Progenitor cell of endocrine pancreas (in vitro differentiated cells): ENCODE measurements at places on chromosomes 5 and 9.

DNA sequence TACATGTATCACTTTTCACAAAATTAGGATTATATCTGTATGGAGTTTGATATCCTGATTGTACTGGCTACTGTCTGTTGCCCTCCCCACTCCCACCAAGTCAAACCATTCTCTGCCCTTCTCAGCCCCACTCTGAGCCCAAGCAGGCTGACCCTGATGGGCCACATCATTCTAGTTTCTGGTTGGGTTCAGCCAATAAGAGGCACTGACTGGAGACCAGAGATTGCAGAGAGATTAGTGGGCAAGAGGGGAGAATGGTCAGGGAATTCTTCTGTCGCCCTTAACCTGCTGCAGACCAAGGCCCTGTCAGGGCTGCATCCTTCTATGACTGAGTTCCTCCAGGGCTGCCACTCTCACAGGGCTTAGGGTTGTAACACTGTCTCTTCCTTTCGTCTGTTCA is 2.7 kb downstream of the HSPB3 start:
- no peak overlapping the region for H3K27ac ChIP-seq
- H3K36me3 ChIP-seq, result no peaks in the 10 kb centered on the region

DNA sequence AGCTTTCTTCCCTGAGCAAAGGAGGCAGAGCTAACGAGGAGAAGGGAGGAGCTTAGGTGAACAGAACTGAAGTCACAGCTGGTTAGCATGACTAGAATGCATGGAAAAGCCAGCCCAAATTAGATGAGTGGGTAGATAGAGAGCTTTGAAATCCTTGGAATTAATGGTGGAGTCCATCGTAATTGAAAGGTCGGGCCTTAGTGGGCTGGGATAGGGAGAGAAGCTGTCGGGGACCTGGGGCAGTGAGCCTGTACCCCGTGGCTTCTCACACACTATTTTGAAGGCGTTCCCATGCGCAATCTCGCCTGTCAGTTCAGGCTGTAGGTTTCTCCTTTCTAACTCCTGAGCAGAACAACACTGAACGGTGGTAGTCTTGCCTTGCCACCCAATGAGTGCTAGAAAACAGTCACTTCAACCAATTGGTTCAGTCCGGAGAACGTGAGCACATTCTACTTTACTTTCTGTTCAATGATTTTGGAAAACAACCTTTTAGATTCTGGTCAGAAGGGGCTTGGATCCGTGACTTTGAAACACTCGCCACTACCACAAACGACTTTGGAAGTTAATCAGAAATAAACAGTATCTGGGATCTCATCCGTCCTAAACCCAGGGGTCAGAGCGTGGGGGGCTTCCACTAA is 655 bp upstream of the RAI14 start:
- DNase-seq, result peak; percentile 15
- H3K4me1 ChIP-seq, result peaks cover 22% of the 10 kb centered on the region
- H3K27me3 ChIP-seq, result peaks cover 2% of the 10 kb centered on the region
- peaks cover under 1% of the 10 kb centered on the region for H3K36me3 ChIP-seq

GRCh38 chr5:7960142-7960541 is 91.2 kb downstream of the MTRR start:
- no peaks in the 10 kb centered on the region for H3K36me3 ChIP-seq
- H3K4me1 ChIP-seq, result no peaks in the 10 kb centered on the region
- no peak overlapping the region for H3K27ac ChIP-seq
- no peak for DNase-seq
- no peaks in the 10 kb centered on the region for H3K27me3 ChIP-seq
- no peak overlapping the region for H3K4me3 ChIP-seq

DNA sequence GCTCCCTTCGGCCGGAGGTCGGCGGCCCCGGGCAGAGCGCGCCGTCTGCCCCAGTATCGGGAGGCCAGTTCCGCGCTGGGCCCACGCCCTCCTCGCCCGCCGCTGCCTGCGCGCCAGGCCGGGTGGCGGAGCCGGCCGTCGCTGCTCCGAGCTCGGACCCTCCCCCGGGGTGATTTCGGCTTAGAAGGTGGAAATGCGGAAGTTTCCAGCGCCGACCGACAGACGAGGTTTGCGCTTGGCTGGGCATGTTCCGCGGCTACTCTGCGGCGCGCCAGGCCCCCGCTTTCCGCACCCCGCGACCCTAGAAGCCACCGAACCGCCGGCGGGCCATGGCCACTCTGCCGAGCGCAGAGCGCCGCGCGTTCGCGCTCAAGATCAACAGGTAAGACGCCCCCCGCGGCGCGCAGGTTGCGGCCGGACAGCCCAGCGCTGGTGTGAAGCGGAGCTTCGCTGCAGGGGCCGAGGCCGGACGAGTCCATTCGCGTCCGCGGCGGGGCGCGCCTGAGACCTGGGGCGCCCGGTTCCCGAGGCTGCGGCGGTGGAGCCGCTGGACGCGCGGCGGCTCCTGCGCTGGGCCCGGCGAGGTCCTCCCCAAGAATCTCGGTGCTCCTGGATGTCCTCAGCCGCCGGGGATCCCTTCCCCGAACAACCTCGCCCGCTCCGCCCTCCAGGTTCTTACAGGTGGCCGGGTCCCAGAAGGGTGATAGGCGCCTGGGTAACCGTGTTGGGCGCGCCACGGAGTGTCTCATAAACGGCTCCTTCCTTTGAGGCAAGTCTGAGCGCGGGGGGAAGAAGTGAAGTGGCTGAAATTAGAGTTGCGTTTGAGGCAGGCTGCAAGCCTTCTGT is at the start of gene DOCK8:
DOCK8 (plus strand) TSS at position 218 of the 846 bp plus-strand sequence; CDS start at position 330, 112 bp downstream.
- peaks cover 14% of the 10 kb centered on the region for H3K27me3 ChIP-seq
- DNase-seq, result peak; percentile 76
- peak within 1 kb of the TSS; percentile 88 for H3K27ac ChIP-seq
- H3K36me3 ChIP-seq, result no peaks in the 10 kb centered on the region

DNA sequence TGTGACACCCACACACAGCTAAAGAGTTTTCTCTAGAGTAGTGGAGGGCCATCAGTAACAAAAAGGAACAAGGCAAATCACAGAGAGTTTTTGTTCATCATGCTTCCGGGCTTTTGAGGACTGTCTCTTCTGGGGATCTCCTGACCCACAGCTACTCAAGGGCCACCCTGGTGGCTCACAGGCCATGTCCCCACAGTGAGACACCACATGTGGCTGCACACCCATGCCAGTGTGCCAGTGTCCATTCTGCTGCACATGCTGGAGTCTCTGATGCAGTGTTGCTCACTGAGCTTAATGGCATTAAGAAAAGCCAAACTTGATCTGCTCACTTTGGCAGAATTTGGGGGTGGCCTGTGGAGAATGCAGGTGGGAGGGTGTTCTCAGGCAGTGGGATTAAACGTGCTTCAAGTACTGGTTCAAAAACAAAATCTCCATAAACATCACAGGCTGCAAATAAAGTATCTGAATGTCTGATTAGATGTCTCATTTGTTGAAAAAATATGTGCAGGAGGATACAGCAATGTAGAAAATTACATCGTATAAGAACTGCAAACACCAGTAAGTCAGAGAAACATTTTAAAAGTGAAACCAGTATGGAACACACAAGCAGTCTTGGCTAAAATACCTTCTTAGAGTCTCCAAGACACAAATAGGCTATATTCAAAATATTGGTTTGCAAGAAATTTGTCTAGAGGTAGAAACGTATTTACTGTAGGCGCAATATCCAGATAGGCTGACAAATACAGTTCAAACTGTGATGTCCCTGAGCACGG is 11.0 kb downstream of the FREM1 start:
- H3K4me1 ChIP-seq, result peaks cover 1% of the 10 kb centered on the region
- no peak overlapping the region for H3K4me3 ChIP-seq
- no peak for DNase-seq
- peaks cover 1% of the 10 kb centered on the region for H3K36me3 ChIP-seq

DNA sequence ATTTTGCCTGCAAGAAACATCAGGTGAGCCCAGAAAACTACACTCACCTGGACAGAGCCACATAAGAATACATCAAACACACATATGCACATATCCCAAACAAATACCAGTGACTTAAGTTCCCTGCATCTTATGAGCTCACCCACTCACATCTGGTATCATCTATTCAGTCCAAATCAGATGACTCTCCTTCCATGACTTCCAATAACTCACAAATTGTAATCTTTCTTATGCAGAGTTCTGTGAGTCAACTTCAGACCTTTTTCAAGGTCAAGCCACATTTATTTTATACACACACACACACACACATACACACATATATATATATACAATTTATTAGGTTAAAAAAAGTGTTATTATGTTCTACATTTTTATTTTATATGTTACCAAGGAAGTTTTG is 1711.9 kb upstream of the CDH9 start:
- H3K36me3 ChIP-seq, result no peaks in the 10 kb centered on the region
- no peak for DNase-seq
- no peak overlapping the region for H3K27ac ChIP-seq
- no peaks in the 10 kb centered on the region for H3K27me3 ChIP-seq
- H3K4me3 ChIP-seq, result no peak overlapping the region

DNA sequence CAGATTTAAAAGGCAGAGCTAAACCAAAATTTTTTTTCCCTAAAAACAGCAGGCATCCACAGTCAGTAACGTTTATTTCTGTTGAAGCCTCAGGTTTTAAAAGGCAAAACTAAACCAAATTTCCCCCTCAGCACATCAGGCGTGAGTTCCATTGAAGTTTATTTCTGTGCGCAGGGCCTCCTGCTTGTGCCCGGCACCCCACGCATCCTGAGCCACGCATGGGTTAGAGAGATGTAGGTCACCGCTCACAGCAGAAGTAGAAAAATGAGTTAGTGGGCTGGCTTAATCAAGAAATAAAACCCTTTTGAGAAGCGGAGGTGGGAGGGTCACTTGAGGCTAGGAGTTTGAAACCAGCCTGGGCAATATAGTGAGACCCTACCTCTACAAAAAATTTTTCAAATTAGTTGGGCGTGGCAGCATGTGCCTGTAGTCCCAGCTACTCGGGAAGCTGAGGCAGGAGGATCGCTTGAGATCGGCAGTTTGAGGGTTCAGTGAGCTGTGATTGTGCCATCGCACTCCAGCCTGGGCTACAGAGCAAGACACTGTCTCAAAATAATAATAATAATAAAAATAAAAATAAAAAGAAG is 75.6 kb upstream of the SPIN1 start:
- H3K4me3 ChIP-seq, result no peak overlapping the region
- peaks cover 9% of the 10 kb centered on the region for H3K4me1 ChIP-seq
- DNase-seq, result no peak
- no peak overlapping the region for H3K27ac ChIP-seq

GRCh38 chr5:176161431-176161830 is 76.8 kb upstream of the SIMC1 start:
- H3K4me3 ChIP-seq, result no peak overlapping the region
- peaks cover under 1% of the 10 kb centered on the region for H3K4me1 ChIP-seq
- peaks cover 7% of the 10 kb centered on the region for H3K27me3 ChIP-seq
- no peaks in the 10 kb centered on the region for H3K36me3 ChIP-seq
- no peak overlapping the region for H3K27ac ChIP-seq
